Anterior cingulate cortex (tissue), 58 donors: ENCODE measurements at places on chromosomes 3 and 15.

- DNase-seq, result no peak
Observed at GRCh38 chr15:47352217-47352616, 365.1 kb upstream of the SEMA6D start.

DNA sequence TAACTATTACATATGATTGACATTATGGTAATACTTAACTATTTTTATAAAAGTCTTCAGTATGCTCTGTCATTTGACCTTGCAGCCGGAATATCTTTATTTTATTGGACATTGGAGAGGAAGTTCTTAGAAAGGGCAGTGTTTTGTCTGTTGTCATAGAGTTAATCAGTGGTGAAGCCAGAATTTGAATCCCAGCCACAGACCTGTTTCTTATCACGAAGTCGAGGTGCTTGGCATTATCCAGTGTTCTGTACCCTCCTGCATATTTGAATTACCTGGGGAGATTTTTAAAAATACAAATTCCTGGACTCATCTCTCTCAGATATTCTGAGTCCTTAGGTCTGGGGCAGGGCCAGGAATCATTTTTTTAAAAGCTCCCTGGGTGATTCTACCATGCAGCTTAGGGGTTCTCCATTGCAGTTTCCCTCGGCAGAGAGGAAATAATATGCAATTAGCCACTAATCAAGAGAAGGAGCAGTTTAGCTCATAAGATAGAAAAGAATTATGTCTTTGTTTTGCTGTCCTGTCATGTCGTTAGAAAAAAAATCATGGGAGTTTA is 195.6 kb upstream of the CFAP20DC start:
- DNase-seq, result no peak

GRCh38 chr15:66646308-66646707 is 55.7 kb upstream of the SMAD6 start:
- DNase-seq, result no peak

GRCh38 chr15:61839546-61839945 is 220.7 kb downstream of the VPS13C start:
- no peak for DNase-seq

- DNase-seq, result no peak
Observed at GRCh38 chr3:59280113-59280512, 230.3 kb upstream of the CFAP20DC start.

- DNase-seq, result no peak
Observed at GRCh38 chr3:150312018-150312657, 96.0 kb upstream of the TSC22D2 start.

DNA sequence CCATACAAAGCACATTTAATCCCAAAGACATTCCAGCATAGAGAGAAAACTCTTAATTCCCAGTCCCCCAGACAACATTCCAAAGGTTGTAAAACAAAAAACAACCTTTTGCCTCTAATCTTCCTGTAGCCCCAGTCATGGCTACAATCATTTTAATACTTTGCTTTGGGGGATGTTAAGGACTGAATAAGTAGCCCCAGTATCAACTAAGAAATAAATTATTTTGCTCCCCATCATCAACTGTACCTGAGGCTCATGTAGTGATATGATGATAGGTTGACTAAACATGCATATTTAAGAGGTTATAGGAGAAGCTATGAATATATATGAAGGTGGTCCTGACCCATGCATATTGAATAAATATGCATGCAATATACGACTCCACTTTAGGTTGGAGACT is 40.6 kb downstream of the PRR20G start:
- DNase-seq, result no peak
